Fibroblast of villous mesenchyme (primary cell): ENCODE measurements at places on chromosomes 12 and 14. TPM values are rescaled to one million over a fixed set of nuclear protein-coding genes. Genes with fewer than 3 reads are reported as not detected.

PPP1R13B gene
- 3.5 and 7.3 TPM in 2 replicates for total RNA-seq

GUCY2C gene
- total RNA-seq: not detected in 2 replicates

ANO4 gene
- 8.4 and 13.8 TPM in 2 replicates for total RNA-seq

GRCh38 chr12:51185171-51185717, 12.3 kb upstream of the TFCP2 start:
- DNase-seq: no peak
